ENCODE measurements at places on chromosomes 4 and X.

GRCh38 chr4:78749258-78749971 lies 26.7 kb upstream of the BMP2K start:
- DNase-seq, result no peak

DNA sequence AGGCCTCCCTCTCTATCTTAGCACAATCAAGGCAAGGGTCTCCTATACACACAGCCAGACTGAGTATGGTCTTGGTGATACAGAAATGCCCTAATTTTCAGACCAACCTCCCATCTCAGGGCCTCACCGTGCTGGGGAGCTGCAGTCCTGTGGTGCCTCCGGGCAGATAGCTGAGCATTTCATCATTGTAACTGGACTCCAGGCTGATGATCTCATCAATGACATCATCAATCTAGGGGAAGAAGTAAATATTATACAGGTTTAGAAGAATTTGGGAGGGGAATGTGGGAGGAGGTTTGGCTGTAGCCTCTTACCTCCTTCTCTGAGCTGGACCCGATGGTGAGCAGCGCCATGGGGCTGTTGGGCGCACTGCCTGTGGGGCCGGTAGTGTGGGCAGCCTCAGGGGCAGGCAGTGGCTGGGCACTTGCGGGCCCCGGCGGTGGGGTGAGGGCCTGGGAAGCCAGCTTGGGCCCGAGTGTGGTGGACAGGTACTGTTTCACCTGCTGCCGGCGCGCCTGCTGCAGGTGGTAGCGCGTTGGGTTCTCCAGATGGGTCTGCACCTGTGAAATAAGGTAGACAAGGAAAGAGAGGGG lies 5.2 kb downstream of the TFE3 start:
- DNase-seq, result no peak

GRCh38 chrX:13220916-13221315 lies 98.9 kb downstream of the ATXN3L start:
- no peak for DNase-seq

DNA sequence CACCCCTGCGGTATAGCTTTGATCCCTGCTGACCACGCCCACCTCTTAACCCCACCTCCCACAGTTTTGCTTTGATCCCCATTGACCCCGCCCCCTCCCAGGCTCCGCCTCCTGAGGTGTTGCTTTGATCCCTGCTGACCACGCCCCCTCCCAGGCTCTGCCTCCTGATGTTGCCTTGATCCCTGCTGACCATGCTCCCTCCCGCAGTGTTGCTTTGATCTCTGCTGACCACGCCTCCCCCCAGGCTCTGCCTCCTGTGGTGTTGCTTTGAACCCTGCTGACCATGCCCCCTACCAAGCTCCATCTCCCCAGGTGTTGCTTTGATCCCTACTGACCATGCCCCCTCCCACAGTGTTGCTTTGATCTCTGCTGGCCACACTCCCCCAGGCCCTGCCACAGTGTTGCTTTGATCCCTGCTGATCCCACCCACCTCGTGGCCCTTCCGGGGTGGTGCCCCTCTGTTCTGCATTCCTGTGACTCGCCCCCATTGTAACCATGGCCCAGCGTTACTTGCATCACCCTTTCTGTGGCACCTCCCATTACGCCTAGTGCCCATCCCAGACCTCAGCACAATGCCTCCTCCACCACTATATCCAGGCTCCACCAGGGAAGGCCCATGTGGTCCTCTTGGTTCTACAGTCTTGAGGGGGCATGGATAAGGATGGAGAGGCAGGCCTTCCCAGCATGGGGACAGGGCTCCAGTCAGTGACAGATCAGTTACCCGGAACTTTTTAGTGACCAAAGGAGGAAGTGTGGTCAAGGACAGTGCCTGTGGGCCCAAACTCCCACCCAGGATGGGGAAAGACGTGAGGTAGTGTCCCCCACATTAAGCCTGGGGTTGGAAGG lies 70.8 kb downstream of the ADRA2C start:
- no peak for DNase-seq

- DNase-seq, result no peak
Observed at GRCh38 chr4:128768373-128768996, 41.0 kb upstream of the JADE1 start.

DNA sequence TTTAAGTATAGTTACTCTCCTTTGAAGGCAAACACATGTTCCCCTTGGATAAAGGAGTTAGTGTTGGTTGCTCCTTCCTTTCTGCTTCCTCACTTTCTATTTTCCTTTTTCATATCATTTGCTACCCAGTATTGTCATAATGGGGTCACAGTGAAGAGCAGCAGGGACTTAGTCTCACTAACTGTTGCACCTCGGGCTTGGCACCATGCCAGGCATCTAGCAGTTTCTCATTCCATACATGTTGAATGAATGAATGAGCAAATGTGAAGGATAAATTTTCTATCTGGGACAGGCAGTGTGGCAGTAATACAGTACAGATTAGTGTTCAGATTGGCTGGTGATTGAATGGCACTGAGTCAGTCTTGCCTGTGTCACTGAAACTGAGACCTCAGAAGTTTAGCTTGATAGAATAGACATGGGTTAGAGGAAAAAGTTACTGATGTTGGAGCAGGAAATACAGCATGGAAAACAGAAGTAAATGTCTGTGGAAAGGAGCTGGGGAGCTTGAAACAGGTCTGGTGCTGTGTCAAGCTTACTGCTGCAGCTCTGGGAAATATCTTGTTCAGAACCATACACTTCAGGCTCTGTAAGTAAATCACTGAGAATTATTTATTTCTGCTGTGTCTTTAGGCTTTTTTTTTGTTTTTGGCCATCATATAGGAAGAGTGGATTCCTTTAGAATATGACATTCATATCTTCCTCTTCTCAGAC lies 55.8 kb upstream of the PITX2 start:
- no peak for DNase-seq

- DNase-seq, result no peak
Observed at GRCh38 chr4:176646311-176646710, 146.4 kb downstream of the VEGFC start.

DNA sequence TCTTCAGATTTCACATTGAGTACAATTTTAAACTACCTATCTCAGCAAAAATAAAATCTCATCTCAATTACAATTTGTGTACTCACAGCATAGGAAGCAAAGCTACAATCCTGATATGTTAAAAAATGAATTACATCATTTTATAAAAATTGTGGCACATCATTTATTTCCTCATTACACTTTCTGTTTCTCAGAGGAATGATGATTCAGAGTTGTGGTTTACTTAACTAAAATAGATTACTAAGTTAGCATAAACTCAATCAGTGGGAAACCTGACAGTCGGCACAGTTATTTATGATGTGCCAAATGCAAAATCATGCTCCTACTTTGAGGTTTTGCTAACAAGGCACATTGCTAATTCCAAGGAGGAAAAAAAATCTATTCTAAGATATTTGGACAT lies 325.0 kb downstream of the FBXO8 start:
- no peak for DNase-seq

GRCh38 chrX:135477576-135477975 lies 42.9 kb upstream of the INTS6L start:
- DNase-seq, result peak; percentile 50

GRCh38 chr4:161881370-161881769 lies 282.4 kb downstream of the FSTL5 start:
- no peak for DNase-seq

DNA sequence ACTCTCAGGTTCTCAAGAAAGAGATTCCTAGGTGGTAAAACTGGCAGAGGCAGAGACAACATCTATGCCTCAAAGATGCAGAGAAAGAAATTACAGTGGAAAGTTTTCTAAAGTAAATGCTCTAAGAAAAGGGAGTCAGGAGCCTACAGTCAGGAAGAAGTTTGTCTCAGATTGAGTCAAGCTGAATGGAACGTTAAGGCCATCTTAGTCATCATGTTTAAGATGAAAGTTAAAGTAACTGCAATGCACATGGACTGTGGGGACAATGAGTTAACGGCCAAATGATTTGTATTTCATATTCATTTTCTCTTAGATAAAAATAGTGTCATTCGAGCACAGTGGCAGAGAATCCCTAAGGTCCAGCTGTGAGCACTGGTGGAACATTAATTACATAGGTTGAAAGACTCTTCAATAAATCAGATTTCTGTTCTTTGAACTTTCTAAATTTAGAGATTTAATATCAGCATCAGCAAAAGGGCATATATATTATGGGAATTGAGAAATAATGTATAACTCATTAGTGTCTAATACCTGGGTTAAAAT lies 384.6 kb downstream of the DTHD1 start:
- no peak for DNase-seq

DNA sequence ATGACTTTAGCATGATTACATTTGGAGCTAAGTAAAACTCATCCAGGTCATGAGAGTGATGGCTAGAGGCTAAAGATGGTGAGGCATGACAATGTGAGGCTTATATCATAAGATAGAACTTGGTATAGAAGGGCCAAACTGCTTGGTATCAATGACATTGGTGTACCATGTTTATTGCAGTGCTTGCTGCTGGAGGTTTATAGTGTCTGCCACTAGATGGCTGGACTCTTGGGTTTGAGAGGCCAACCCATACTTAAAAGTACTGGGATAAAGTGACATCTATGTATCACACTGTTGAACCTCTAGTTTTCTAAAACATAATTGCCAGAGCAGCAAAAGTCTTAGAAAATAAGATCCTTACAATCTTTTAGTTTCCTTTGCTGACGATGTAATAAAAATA lies 83.0 kb upstream of the TACR3 start:
- DNase-seq, result no peak

- peak; percentile 6 for DNase-seq
Observed at GRCh38 chr4:17562157-17562556, 14.8 kb upstream of the LAP3 start.

GRCh38 chrX:109839694-109840567 lies 106.9 kb upstream of the ACSL4 start:
- no peak for DNase-seq

DNA sequence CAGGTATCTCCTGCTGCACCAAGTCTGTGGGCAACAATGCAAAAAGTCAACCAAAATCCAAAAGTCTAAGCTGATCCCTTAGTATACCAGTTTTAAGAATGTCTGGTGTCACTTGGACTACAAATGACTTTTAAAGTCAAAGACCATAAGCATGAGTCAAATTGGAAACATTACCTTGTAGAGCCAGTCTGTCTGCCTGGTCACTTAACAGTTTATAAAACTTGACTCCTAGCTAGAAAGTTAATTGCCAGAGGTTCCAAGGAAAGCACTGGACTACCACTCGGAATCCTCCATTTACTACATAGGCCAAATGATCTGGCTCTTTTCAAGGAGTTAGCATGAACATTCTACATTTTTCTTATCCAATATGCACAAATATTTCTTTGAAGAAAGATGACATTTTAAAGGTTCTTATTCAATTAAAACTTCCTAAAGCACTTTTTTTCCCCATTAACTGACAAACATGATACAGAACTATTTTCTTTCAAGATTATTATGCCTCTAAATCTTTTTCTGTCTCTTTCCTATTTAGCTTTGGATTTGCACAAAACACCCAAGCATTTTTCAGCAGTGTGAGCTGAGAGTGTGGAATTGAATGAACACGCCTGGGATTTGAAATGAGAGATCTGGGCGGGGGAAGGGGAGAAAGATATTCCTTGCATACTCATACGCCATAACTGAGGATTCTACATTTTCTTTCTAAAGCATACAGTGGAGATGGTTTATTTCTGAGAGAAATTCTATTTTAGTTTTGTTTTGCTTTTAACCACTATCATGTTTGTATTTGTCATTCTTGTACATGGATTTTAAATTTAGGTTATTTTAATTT lies 188.4 kb downstream of the SHROOM3 start:
- DNase-seq, result no peak

DNA sequence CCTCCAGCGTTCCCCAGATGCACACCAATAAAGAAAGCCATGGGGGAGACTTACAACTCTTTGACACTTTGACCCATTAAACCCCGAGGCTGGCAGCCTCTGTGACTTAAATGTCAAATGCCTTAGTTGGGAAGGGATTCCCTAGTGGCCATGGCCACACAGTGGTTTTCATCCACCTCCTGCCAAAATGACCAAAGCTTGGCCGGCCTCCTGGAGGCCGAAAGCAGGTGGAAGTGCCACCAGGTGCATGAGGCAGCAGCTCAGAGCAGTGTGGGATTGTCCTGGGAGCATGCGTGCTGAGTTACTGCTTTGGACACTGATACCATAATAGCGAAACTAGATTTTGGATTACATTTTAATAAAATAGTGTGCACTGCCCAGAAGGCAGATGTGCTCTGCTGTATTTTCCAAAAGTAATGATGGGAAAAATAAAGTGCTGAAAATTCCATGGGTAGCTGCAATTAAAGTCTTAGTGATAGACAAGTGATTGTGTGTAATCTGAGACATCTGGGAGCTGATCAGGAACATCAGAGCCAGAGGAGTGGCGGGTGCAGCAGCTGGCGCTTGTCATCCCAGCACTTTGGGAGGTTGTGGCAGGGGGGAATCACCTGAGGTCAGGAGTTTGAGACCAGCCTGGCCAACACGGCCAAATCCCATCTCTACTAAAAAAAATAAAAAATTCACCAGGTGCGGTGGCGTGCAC lies 39.8 kb upstream of the TADA2B start:
- no peak for DNase-seq

- no peak for DNase-seq
Observed at GRCh38 chrX:55815546-55815945, 98.0 kb downstream of the RRAGB start.

- DNase-seq, result no peak
Observed at GRCh38 chr4:22063613-22064012, 115.0 kb upstream of the KCNIP4 start.

GRCh38 chr4:110364911-110365520 lies 110.9 kb upstream of the ENPEP start:
- no peak for DNase-seq

GRCh38 chr4:81003597-81004111 lies 26.9 kb upstream of the BMP3 start:
- no peak for DNase-seq

- DNase-seq, result peak; percentile 37
Observed at GRCh38 chr4:7929118-7929951, 10.3 kb downstream of the AFAP1 start.

GRCh38 chrX:74293343-74293946 lies 10.5 kb upstream of the ZCCHC13 start:
- DNase-seq, result peak; percentile 9

- DNase-seq, result no peak
Observed at GRCh38 chr4:107757864-107758476, 37.9 kb upstream of the PAPSS1 start.

DNA sequence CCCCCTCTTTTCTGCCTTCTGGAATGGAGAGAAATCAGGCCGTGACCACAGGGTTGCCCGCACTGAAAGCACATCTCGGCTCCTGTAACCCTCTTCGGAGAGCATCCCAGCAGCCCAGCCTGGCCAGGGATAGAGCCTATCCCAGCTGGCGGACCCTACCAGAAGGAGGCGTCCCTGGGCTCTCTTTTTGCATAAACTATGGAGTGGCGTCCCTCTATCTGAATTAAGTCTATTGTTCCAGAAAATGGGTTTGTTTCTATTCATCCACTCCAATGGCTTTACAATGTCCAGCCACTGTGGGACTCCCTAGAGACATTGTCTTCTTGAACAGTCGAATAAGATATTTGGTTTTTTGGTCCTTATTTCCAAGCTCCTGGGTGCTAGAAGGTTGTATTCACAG lies 689 bp upstream of the NHSL2 start:
- DNase-seq, result no peak

- no peak for DNase-seq
Observed at GRCh38 chr4:681736-682451, 7.1 kb downstream of the SLC49A3 start.

Data from SW 1271 (cell line).